Stimulated activated CD4-positive, alpha-beta T cell treated with anti-CD3 and anti-CD28 coated beads, Interleukin-2, amount 100 ng/mL, for 24 hours (primary cell): ENCODE measurements at places on chromosomes 4 and X.
A peak's percentile ranks its signal among the peaks of the same experiment; 100 is the strongest.

DNA sequence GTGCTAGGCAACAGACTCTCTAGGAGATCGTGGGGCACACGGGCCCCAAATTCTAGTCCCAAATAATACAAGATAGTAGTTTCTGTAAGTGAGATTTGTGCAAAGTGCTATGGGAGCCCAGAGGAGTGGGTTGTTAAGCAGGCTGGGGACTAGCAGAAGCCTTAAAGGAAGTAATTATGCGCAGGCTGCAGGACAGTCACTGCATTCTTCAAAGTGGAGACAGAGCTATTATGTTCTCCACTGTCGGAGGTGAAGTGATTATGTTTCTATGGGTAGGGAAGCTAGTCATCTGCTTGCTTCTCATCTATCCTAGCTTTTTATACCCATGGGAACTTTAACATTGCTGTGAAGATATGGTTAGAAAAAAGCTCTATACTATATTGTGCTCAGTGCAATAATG lies 154.2 kb downstream of the CPE start:
- DNase-seq, result no peak

GRCh38 chr4:139530833-139531427 lies 25.1 kb downstream of the SETD7 start:
- peak; percentile 64 for DNase-seq

DNA sequence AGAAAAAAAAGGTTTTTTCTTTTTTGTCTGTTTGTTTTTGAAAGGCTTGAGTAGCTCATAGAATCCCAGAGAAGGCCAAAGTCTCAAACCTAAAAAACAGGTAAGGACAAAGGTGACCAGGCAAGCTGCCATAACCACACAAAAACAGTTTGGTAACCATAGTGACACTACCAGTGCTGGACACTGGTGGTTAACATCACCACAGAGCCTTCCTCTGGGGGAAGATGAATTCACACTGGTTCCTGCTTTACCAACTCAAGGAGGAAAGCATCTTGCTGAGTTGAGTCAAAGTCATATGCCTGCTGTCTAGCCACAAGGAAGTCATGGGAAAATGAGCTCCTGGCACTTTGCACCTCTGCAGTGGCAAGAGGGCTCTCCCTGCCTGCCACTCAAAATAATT lies 32.5 kb downstream of the IDS start:
- DNase-seq, result no peak

DNA sequence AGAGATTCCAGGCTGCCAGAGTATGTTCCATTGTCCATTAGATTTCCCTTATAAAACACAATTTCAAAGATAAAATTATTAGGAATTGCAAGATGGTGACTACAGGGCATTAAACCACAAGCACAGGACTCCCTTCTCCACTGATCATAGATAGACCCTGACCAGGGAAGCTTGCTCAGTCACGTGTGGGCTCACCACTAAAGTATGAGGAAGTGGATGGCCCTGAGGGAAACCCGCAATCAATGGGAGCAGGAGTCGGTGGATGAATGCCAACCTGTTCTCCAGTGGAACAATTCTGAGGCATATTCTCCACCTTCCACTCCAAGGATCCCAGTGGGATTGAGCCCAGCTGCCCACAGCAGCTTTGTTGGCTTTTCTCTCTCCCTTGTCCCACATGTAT lies 515.7 kb downstream of the BCOR start:
- DNase-seq, result no peak

- no peak for DNase-seq
These were observed 1399.3 kb downstream of the STIM2 start for GRCh38 chr4:28259951-28260350.

GRCh38 chr4:174222266-174222872 lies 61.1 kb downstream of the FBXO8 start:
- no peak for DNase-seq

- DNase-seq, result no peak
These were observed 1.9 kb downstream of the CHRNA9 start for GRCh38 chr4:40337051-40337450.

GRCh38 chrX:114178126-114178525 lies 405.8 kb upstream of the HTR2C start:
- DNase-seq, result no peak

DNA sequence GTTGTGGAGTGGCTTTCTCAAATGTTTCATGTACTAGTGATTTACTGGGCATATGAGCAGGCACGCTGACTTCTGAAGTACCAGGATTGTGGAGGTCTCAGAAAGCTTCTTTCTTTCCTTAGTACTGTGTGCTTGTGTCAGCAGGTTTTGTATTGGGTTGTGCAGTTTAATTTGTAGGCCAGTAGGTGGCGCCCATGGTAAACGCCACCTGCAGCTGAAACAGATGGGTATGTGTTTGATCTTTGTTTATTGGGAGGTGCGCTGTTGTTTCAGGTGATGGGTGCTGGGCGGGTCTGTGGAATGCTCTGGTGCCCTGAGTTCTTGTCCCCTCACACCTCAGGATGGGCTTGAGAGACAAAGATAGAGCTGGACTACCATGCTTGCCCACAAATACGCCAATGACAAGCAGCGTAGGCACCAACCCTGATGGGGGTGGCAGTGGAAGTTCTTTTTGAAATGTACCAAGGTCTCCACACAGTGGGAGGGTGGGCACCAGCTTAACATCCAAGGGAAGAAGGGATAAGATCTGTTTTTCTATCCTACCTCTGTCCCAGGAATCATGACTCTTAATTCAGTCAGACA lies 141.5 kb downstream of the RPS6KA6 start:
- no peak for DNase-seq

GRCh38 chr4:61175495-61175894 lies 24.6 kb upstream of the ADGRL3 start:
- DNase-seq, result no peak

GRCh38 chr4:10006601-10007435 lies 14.5 kb downstream of the SLC2A9 start:
- DNase-seq, result no peak

DNA sequence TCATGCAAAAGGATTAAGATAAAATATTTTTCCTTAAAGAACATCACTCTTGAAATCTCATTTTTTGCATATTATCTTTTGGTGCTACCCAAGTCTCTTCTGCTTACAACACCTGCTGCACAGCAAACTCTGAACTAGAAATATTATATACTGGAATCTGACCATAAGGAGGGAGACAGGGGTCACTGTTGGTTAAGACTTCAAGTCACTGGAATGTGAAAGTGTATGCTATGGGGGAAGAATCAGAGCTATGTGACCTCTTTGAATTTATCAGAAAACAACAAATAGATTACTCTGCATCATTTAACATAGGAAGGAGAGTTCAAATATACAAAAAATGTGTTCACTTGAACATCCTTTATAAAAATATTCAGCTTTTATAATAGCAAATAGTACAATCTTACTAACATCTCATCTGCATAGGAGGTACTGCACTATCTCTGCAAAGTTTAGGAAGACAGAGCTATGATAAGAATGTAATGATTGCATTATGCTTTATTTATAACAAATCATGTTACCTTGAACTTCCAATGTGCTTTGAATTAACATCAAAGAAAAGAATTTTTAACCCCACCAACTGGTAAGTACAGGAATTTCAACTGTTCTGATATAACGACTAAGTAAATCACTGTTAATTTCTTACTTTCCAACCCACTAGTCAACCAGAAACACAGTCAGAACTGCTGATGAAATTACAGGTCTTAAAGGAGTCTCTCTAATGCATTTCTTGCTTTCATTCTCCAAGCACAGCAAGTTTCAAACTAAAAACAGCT lies 69.8 kb downstream of the ZNF827 start:
- no peak for DNase-seq

GRCh38 chrX:97705936-97706335 lies 822.2 kb downstream of the RPA4 start:
- no peak for DNase-seq

DNA sequence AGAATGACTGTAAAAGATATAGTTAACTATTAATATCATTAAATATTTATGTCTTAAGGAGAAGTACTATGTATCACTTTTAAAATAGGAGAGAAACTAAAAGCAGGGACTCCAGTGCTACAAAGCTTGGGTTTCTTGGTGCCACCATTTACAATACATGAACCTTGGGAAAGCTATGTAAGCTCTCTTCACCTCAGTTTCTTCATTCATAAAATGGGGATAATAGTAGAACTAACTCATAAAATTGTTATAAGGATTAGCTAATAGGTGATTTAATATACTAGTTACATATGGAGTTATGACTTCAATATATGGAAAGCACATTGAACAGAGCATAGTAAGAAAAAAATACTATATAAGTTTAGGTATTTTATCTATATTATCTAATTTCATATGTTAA lies 23.7 kb downstream of the EPGN start:
- DNase-seq, result no peak

DNA sequence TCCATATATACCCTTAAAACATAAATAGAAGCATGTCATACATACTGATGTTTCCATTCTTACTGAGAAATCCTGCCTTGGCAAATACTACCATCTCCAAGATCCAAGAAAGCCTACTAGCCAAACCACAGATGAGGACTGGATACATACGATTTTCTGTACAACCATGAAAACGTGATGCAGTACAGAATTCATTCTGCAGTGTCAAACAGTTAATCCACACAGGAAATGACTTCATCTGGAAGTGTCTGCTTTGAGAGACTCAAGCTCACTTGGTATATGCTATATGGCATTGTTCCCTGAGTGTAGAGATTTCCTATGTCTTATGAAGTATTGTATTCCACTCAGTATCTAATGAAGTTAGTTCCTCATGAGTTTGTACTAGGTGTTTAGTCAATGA lies 94.3 kb downstream of the CT47B1 start:
- DNase-seq, result no peak

GRCh38 chr4:170049766-170050165 lies 23.6 kb upstream of the MFAP3L start:
- no peak for DNase-seq

DNA sequence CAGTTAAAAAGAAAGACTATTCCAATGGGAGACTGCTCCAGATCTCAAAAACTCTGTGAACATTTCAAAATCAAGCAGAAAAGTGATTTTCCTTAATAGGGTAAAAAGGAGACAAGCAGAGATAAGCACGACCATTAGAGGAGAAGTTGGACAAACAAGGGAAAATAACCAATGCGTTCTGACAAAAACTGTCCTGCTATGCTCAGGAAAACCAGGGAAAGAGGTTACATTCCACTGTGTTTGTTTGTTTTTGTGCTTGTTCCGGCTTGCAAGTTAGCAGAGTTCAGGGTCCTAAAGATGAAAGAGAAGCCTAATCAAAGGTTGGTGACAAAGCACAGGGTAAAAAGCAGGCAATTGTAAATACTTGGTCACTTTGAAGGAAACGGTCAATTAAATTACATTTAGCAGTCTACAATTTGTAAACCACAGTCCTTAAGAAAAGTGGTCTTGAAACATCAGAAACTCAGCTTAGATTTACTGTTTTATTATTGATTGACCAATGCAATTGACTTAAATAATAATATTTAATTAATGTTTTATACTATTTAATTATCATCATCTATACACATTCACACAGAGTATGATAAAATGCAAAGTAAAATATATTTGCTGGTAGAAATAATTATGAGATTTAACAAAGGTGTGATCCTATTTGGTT lies 186.2 kb upstream of the CPXCR1 start:
- DNase-seq, result no peak

DNA sequence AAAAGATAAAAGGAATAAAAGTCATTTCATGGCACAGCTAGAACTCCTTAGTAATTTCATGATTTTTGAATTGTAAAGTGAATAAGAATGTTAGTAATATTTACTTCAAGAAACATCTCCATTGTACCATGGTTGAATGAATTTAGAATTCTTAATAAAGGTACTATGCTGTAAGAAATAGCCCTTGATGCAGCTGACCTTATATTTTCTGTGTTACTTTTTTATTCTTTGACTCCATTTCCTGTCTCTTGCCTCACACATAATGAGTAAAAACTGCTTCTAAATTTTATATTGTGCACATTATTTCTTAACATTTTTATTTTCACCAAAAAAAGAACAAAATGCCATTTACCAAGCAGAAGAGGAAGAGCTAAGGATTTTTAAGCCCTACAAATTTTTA lies 81.9 kb upstream of the PDHA2 start:
- DNase-seq, result no peak

DNA sequence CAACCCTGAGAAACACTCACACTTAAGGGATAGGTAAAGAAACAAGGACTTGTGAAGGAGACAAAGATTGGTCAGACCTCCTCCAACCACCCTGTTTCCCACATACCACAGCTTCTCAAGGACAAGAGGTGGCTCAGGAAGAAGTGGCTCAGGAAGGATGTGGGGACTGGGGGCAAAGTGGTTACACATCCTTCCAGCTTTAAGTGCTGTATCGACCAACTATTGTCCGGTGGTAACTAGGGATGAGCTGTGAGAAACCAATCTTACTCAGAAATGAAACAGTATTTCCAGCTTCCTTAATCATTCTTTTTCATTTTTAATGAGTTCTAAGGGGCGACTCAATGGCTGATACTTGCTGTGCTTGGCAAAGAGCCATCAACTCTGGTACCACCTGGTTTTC lies 8.5 kb upstream of the LHFPL1 start:
- DNase-seq, result no peak

- DNase-seq, result no peak
These were observed 352.2 kb upstream of the CPEB2 start for GRCh38 chr4:14650127-14650526.
